ENCODE measurements at places on chromosomes 4 and X. TPM values are rescaled to one million over a fixed set of nuclear protein-coding genes. Genes with fewer than 3 reads are reported as not detected.

LCORL gene
- 50.2 TPM for total RNA-seq

DNA sequence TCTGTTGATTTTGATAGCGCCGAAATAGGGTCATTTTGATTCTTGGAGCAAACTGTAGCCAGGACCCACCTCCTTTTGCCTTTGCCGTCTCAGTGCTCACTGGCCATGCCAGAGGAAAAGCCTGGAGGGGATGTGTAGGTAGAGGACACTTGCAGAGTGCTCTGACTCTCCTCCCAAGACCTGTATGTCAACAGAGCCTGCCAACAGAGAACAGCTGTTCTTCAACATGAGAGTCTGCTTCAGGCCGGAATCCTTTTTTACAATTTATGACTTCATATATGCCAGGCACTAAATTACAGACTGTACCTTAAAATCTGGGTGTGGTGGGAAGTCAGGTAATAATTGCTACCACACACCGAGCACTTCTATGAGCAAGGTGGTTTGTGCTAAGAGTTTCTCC, 94.2 kb downstream of the KDR start:
- DNase-seq, result no peak

CPLX1 gene
- total RNA-seq, result 0.92 TPM

- no peak for DNase-seq
Observed at GRCh38 chr4:71494539-71494938, 155.7 kb downstream of the SLC4A4 start.

DNA sequence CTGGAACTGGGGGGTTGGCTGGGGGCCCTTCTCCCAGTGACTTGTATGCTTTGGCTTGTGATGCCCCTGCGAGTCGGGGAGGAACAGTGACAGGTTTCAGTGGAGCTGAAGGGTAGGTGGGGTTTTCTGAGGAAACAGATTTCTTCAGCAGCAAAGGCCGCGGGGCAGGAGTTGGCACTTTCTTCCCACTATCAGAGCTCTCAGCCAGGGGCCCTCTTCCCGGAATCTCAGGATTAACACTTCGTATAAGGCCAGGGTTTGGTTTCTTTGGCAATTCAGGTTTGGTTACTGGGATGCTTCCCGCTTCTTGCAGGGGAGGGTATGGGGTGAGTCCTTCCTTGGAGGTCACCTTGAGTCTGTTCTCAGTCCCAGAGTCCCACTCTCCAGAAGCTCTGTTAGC, 75.4 kb downstream of the RPS3A start:
- DNase-seq, result peak; percentile 38

CORIN gene
- 118 TPM for total RNA-seq

GRCh38 chr4:107006218-107006617, 29.9 kb downstream of the DKK2 start:
- no peak for DNase-seq

DNA sequence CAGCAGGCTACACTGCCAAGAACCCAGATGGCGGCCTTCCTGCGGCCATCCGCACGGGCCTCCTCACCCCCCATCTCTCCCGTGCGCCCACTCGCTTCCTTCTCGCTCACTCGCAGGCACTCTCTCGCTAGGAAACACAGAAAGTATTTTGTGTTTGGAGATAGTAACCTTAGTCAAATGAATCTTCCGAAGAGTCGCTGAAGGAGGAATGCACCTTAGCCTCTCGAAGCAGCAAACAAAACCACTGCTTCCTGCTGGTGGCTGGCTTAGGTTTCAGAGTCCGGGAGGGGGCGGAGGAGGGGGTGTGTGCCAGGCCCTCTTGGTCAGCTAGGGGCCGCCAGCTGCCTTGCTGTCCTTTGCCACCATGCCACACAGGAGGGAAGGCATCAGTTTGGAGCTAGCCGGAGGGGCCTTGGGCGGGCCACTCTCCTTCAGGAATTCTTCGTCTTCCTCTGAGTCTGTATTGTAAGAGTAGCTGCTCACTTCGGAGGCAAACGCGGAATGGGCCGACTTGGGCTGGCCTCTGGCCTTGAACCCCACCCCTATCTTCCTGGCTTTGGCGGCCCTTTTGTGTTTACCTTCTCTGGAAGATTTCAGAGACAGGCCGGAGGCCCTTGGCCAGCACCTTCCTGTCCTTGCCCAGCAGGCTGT, 73.2 kb upstream of the UCP1 start:
- DNase-seq, result peak; percentile 10

DNA sequence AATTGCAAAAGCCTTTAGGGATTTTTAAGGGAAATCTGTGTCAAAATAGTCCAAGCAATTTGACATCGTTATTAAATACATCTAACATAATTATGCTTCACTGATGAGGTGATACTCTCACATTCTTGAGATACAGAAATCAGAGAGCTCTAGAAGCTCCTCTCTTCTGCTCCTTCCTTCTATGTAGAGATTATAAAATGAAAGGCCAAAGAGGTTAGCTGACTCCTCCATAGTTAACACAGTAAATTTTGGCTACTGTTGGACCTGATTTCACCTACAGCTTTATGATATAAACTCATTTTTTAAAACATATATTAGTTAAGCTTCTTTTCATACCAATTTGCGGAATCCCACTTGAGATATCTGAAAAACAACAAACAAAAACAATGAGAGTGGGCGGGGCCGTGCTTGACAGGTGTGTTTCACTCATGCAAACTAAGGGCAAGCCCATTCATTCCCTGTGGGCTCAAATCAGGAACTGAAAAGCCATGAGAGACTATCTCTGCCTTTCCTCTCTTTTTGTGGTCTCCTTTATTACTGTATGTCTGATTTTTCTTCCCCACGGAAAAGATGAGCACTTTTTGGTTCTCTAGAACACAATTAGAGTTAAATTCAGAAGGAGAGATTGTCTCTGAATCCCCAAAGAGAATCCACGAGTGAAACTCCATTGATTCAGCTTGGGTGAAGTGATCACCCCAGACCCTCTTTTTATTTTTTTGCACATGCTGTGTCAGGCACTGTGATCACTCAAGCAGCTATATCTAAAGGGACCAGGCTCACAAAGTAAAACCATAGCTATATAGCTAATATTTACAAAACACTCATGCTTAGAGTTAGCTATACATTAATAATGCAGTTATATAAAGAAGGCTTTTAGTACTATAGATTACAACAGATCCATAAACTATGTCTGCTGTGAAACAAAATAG, 566.3 kb downstream of the IL15 start:
- DNase-seq, result no peak

INTS6L gene
- total RNA-seq, result 49.3 TPM

PPARGC1A gene
- 23.9 TPM for total RNA-seq

GRCh38 chrX:3748052-3748559, 34.7 kb upstream of the PRKX start:
- no peak for DNase-seq

Measured in cardiac muscle cell (in vitro differentiated cells and primary cell).